Inflammatory macrophage (primary cell): ENCODE measurements at places on chromosomes 16 and 17.

GRCh38 chr16:85072947-85073346, 39.3 kb downstream of the CIBAR2 start:
- DNase-seq = no peak

- no peak for DNase-seq
Measured at GRCh38 chr16:68126395-68126794, 41.2 kb downstream of the NFATC3 start.

DNA sequence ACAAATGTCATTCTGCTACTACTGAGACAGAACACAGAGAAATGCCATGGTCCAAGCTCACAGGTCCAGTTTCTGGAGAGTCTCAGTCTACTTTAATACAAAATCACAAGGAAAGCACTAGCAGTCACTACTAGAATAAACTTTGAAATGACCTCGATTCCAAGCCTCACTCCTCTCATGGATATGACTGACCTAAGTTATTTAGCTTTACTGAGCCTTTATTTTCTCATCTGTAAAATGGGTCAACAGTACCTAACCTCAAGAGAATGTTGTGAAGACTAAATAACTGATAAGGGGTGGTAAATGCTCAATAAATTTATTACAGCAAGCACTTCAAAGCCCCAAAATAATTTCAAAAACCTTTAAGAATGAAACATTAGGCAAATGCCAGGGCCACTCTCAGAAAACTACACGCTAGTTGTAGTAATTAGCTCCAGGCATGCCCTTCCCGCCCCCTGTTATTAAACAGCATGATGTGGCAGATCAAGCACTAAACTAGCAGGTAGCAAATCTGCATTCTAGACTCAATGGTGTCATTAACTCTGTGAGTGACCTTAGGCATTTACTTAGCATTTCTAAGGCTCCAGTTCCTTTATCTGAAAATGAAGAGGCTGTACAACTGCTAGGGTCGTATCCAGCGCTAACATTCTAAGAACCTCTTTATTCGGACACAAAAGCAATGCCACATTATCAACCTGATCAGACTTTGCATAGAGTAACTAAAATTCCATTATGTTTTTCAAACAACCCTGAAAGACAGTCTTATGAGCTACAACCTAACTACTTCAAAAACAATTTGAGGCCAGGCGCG, 8.4 kb downstream of the GSPT1 start:
- DNase-seq = no peak

DNA sequence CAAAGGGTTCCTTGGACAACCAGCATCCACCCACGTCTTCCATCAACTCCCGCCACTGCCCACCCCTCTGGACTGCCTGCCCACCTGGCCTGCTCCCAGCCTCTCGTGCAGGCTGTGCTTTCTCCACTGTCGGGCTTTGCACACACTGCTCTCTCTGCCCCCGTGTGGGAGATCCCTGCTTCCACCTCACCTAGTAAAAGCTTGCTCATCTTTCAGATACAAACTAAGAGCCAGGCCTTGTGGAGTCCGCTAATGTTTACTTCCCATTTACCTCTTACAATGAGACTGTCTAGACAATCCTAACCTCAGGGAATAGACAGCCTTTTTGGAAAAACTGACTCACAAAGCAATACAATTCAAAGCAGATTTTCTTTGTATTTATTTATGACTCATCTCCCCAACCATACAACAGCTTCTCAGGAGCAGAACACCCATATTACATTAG, 67.6 kb downstream of the USP31 start:
- no peak for DNase-seq

GRCh38 chr16:78903843-78904242, 696.7 kb downstream of the MAF start:
- no peak for DNase-seq
